CD8-positive, alpha-beta memory T cell (primary cell): ENCODE measurements at places on chromosomes 3 and 15. TPM values are rescaled to one million over a fixed set of nuclear protein-coding genes. Genes with fewer than 3 reads are reported as not detected.

DNA sequence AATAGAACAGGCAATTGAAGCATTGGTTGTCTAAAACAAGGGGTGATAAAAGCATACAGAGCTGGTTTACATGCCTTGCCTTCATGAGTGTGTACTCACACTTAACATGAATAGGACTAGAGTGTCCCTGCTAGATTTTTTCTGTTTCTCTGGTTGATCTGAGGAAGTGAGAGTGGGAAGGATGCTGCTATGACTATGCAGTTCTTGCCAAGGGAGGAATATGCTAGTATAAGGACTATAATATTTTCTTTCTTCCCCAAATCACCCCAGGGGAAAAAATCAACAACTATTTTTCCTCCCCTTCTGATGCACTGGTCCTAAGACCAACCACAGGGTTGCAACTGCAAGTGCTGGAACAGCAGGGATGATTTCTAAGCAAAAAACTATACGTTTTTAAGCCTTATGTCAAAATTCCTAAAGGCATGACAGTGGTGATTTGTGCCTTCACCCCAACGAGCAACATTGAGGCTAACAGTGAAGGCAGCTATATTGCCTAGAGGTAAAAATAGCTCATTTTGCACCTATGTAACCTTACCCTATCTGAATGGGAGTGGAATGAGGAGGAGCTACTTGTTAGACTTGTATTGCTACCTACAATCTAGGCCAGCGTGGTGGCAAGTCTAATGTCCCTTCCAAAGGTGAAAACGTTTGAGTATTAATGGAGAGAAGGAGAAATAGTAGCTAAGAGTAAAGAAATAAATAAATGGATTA lies 33.5 kb upstream of the USP8 start:
- H3K4me1 ChIP-seq: no peaks in the 10 kb centered on the region
- H3K27me3 ChIP-seq: no peaks in the 10 kb centered on the region
- H3K27ac ChIP-seq: no peak overlapping the region
- H3K36me3 ChIP-seq: no peaks in the 10 kb centered on the region
- H3K4me3 ChIP-seq: no peak overlapping the region

GRCh38 chr3:158456114-158456513 lies 114.9 kb upstream of the MLF1 start:
- no peaks in the 10 kb centered on the region for H3K36me3 ChIP-seq
- no peak for DNase-seq
- no peaks in the 10 kb centered on the region for H3K27me3 ChIP-seq
- no peak overlapping the region for H3K4me3 ChIP-seq
- no peak overlapping the region for H3K27ac ChIP-seq

SSUH2 gene
- polyA plus RNA-seq: not detected

DNA sequence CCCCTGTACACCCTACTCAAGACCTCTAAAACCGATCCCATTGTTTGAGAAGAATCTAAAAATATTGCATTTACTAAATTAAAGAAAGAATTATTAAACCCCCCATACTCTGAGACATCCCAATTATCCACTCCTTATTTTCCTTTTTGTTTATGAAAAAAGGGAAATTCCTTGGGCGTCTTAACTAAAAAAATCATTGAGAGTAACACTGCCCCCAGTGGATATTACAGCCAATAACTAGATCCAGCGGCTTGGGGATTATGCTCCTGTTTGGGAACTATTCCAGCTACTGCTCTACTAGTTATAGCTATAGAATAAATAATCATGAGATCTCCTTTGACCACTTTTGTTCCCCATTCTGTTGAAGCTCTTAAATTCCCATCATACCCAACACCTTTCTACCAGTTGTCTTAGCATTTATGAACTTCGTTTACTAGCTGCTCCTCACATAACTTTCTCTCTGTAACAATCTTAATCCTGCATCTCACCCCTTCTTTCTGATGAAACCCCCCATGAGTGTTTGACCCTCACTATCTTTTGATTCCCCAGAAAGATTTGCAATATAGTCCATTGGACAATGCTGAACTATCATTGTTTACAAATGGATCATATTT lies 12.7 kb upstream of the CFAP91 start:
- H3K27me3 ChIP-seq: no peaks in the 10 kb centered on the region
- H3K36me3 ChIP-seq: no peaks in the 10 kb centered on the region
- no peak overlapping the region for H3K4me3 ChIP-seq
- no peaks in the 10 kb centered on the region for H3K4me1 ChIP-seq
- no peak overlapping the region for H3K27ac ChIP-seq

- H3K36me3 ChIP-seq: no peaks in the 10 kb centered on the region
- H3K4me3 ChIP-seq: no peak overlapping the region
- H3K27me3 ChIP-seq: no peaks in the 10 kb centered on the region
Measured at GRCh38 chr15:74333093-74333492, 34.4 kb downstream of the CYP11A1 start.

GNAT1 gene
- not detected for polyA plus RNA-seq

DNA sequence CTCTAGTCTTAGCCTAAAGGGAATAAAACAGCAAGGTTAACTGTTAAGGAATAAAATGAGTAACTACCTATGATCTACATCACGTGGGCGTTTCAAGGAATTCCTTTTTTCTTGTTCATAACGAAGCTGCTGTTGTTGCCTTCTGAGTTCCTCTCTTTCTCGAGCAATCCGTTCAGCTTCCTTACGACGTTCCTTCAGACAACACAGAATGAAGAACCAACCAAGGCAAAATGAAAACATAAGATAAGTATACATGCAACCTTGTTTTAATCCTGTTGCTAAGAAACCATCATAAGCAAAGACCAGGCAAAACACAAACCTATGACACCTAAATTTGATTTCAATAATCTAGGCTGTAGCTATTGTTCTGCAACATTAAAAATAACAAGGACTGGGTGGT lies 44.1 kb downstream of the SLTM start:
- DNase-seq: no peak
- H3K36me3 ChIP-seq: peaks cover 81% of the 10 kb centered on the region
- H3K27ac ChIP-seq: no peak overlapping the region

DUOXA2 gene
- not detected for polyA plus RNA-seq

SEMA3G gene
- polyA plus RNA-seq: not detected

SPINK8 gene
- polyA plus RNA-seq: not detected

DNA sequence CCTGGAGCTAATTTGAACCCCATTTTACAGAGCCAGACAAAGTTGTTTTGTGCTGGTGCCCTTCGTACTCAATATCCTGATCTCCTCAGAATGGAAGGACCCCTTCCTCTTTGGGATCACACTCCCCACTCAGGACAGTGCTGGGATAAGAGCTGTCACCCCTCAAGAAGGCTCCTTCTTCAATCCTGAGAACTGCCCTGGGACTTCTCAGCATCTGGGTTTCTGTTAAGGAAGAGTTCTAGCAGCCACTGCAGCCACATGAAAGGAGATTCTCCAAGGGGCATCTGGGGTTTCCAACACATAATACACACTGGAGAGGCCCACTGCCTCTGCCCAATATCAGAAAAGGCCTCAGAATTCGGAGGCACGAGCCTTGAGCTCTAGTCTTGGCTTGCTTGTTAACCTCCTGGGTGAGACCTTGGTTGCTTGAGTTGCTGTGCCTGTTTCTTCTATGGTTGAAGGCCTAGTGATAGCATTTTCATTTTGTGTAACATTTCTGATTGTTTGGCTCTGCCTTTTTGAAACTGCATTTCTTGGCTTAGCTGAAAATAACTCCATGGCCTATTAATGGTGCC lies 78.8 kb upstream of the NMNAT3 start:
- no peaks in the 10 kb centered on the region for H3K36me3 ChIP-seq
- no peaks in the 10 kb centered on the region for H3K27me3 ChIP-seq
- no peak for DNase-seq
- H3K4me3 ChIP-seq: no peak overlapping the region
- H3K27ac ChIP-seq: no peak overlapping the region

GRCh38 chr3:129121016-129121791 lies 400 bp downstream of the RAB43 start:
- no peaks in the 10 kb centered on the region for H3K27me3 ChIP-seq
- H3K36me3 ChIP-seq: peaks cover 3% of the 10 kb centered on the region
- H3K4me3 ChIP-seq: peak overlapping the region; percentile 93
- peak overlapping the region; percentile 80 for H3K27ac ChIP-seq
- DNase-seq: peak; percentile 71

- no peak overlapping the region for H3K27ac ChIP-seq
- H3K4me1 ChIP-seq: no peaks in the 10 kb centered on the region
- H3K4me3 ChIP-seq: no peak overlapping the region
- no peaks in the 10 kb centered on the region for H3K36me3 ChIP-seq
Measured at GRCh38 chr15:57599296-57599810, 7.6 kb downstream of the MYZAP start.

- H3K27ac ChIP-seq: no peak overlapping the region
- no peaks in the 10 kb centered on the region for H3K4me1 ChIP-seq
- peak; percentile 4 for DNase-seq
- H3K4me3 ChIP-seq: no peak overlapping the region
Measured at GRCh38 chr15:81106560-81106959, 27.5 kb upstream of the CFAP161 start.

GRCh38 chr3:107432646-107433045 lies 55.4 kb downstream of the CCDC54 start:
- no peaks in the 10 kb centered on the region for H3K36me3 ChIP-seq
- H3K4me3 ChIP-seq: no peak overlapping the region
- H3K4me1 ChIP-seq: peaks cover 15% of the 10 kb centered on the region
- no peak overlapping the region for H3K27ac ChIP-seq
- DNase-seq: no peak
- H3K27me3 ChIP-seq: no peaks in the 10 kb centered on the region

DNA sequence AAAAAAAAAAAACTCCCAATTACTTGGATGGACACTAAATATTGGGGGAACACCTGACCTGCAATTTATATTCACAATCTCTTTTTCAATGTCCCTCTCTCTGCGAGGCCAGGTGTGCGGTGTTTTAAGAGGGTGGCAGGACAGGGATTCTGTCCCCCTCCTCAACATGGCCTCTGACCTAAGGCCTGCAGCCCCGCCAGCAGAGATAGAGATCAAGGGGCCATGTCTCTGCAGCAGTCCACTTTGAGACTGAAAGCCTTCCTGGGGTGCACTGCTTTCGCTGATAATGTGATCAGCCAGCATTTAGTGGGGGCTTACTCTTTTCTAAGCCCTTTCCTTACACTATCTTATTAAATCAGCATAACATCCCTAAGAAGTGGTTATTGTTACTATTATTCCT lies 419.9 kb downstream of the OCA2 start:
- no peaks in the 10 kb centered on the region for H3K4me1 ChIP-seq
- H3K4me3 ChIP-seq: no peak overlapping the region
- H3K36me3 ChIP-seq: no peaks in the 10 kb centered on the region
- no peak for DNase-seq
- no peaks in the 10 kb centered on the region for H3K27me3 ChIP-seq
- H3K27ac ChIP-seq: no peak overlapping the region

DNA sequence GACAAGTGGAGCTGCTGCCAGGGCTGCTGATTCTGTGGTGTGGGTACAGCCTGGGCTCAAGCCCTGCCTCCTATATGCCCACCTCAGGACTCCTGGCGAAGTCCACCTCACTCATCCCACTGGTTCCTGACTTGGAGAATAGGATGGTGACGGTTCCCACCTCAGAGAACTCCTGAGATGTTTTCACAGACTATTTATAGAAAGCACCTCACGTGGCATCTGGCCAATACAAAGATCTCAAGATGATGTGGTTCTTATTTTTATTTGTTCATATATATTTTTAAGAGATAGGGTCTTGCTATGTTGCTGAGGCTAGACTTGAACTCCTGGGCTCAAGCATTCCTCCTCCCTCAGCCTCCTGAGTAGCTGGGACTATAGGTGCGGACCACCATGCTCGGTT lies 236.9 kb upstream of the BHLHE40 start:
- H3K4me3 ChIP-seq: no peak overlapping the region
- peaks cover 45% of the 10 kb centered on the region for H3K4me1 ChIP-seq
- H3K27ac ChIP-seq: peak overlapping the region; percentile 77
- no peaks in the 10 kb centered on the region for H3K36me3 ChIP-seq
- DNase-seq: no peak

DNA sequence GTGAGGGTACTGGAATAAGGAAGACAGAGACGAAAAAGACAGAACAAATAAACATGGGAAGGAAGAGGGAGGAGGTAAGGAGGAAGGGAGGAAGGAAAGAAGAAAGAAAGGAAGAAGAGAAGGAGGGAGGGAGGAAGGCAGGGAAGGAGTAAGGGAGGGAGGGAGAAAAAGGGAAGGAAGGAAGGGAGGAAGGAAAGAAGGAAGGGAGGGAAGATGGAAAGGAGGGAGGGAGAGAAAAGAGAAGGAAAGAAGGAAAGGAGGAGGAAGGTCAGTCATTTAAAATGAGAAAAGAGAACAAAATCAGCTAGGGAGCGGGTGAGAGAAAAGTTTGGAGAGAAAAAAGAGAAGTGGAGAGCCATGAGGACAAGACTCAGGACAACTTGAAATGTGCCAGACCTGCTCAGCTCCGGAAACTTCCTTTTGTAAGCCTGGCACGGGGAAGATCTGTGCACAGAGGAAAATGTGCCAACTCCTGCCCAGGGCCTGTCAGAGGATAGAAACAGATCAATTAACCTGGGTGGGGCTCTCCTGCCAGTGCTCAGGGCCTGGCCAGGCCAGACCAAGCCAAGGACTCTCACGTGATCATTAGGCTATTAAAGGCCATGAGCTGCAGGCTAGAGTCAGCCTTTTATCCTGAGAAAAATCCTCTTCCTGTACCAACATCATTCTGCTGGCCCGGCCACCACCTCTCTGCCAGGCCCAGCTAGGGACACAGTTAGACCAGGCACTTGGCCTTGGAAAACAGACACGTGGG lies 50.1 kb upstream of the BCL6 start:
- H3K4me3 ChIP-seq: no peak overlapping the region
- no peak for DNase-seq
- no peak overlapping the region for H3K27ac ChIP-seq
- peaks cover 29% of the 10 kb centered on the region for H3K4me1 ChIP-seq
- no peaks in the 10 kb centered on the region for H3K36me3 ChIP-seq
- no peaks in the 10 kb centered on the region for H3K27me3 ChIP-seq

DNA sequence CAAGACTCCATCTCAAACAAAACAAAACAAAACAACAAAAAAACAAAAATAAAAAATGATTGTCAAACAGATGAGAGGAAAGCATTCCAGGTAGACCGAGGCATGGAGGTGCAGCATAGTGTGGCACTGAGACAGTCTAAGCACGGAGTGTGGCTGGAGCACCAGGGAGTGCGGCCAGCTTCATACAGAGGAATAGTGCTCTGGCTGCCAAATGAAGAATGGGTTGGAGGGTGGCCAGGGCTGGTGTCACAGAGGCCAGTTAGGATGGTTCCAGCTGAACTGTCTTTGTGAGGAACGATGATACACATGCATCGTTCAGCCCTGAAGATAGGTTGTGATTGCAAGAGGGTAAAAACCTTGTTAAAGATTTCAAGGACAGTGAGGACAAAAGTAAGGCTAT lies 28.3 kb downstream of the MITF start:
- H3K4me3 ChIP-seq: no peak overlapping the region
- no peaks in the 10 kb centered on the region for H3K4me1 ChIP-seq
- no peak for DNase-seq
- H3K36me3 ChIP-seq: no peaks in the 10 kb centered on the region

DNA sequence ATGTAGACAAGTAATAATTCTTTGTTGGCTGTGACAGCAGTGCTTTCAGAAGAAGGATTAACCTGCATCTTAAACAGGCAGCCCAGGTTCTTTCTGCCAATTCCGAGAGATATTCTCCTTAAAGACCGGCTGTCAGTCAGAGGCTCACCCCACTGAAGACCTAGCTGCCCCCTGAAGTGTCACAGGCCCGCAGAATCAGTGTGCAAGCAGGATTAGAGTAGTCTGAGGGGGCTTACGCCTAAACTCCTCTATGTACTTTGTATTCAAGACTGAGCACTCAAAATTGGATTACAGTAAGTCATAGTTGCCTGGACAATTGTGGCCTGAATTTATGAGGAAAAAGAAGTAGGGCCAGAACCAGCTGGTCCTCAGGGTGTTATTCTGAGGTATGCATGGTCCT lies 342.9 kb downstream of the CLSTN2 start:
- no peak overlapping the region for H3K27ac ChIP-seq
- no peak for DNase-seq
- no peaks in the 10 kb centered on the region for H3K27me3 ChIP-seq
- H3K4me3 ChIP-seq: no peak overlapping the region
- H3K4me1 ChIP-seq: no peaks in the 10 kb centered on the region
- no peaks in the 10 kb centered on the region for H3K36me3 ChIP-seq
